Astrocyte of the spinal cord (primary cell): ENCODE measurements at places on chromosomes 3 and 15.

DNA sequence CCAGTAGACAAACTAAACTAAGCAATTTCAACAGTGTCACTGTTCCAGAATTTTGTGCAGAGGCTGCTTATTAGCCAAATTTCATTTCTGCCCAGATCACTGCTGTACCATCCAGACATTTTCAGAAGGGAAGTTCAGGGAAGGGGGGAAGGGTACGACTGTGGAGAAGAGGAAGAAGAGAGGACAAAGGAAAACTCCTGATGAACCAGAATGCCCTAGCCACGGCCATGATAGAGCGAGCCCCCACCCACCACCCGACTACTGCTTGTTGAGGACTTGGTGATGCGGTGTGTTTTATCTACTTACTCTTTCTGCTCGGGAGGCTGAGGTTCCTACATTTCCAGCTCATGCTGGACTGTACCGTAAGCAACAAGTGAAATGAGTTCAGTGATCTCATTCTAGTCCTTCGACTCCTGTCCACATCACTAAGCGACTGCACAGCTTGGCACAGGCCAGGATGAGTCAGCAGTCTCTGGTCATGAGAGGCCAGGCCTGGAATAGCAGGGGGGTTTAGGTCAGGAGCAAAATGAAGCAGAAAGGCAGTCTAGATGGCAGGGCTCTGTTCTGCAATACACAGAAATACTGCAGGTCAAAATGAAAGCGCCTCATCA is 330.8 kb downstream of the TIGIT start:
- DNase-seq = peak; percentile 98

GRCh38 chr3:10529809-10530208 is 24.4 kb upstream of the ATP2B2 start:
- DNase-seq = no peak

- no peak for DNase-seq
Observed at GRCh38 chr3:43348350-43348749, 62.0 kb downstream of the SNRK start.

- peak; percentile 78 for DNase-seq
Observed at GRCh38 chr3:177830411-177830849, 633.1 kb upstream of the TBL1XR1 start.
